ENCODE measurements at places on chromosomes 5 and 9.

GRCh38 chr9:84850830-84851392 lies 181.4 kb downstream of the NTRK2 start:
- DNase-seq = no peak

DNA sequence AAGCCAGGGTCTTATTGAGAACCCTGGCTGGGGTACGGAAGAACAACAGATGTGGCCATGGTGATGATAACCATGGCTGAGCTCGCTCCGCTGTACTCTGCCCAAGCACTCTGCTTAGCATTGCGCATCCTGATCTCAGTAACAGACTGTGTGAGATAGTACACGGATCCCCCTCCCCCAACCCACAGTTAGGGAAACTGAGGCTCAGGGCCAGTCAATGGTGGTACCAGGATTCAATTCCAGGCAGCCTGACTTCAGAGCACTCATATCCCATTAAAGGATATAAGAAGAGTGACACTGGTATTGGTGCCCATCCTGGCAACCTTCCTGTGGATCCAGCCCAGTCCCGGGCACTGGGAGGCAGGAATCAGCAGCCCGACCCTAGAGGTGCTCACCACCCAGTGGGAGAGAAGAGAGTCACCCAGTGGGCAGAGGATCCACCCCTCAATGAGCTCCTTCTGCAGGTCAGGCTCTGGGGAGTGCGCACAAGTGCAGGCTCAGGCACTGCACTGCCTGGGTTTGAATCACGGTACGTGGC lies 26.5 kb upstream of the KIF12 start:
- DNase-seq = no peak

GRCh38 chr5:37002176-37002751 lies 125.7 kb downstream of the NIPBL start:
- no peak for DNase-seq

- DNase-seq = no peak
These were observed 84.2 kb upstream of the PCSK1 start for GRCh38 chr5:96517295-96517694.

GRCh38 chr9:111474385-111474784 lies 9.8 kb downstream of the ECPAS start:
- no peak for DNase-seq

DNA sequence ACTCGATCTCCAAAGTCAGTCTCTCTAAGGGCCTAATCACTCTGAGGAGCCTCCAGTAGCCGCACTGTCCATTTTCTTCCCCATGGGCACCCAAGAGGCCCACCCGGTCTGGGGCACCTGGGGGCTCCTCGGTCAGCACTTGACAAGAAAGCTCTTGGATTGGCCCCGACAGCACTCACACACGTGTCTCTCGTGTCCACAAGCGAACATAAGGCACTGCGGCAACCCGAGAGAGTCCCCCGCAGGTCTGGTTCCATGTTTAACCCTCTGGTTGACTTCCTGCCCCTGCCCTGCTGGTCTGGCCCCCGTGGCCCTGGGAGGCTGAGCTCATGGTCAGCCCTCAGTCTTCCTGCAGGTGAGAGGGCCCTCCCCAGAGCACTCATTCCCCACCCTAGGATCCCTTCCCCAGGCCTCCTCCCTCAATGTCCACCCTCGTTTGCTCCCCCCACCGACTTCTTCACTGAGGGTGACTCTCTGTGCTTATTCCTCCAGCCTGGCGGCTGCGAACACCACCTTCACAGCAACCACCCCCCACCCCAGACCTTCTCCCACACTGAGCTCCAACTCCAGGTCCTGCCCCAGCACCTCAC lies 16.3 kb upstream of the LRRC14B start:
- DNase-seq = no peak

GRCh38 chr9:129554649-129555048 lies 66.3 kb downstream of the C9orf50 start:
- no peak for DNase-seq

- DNase-seq = no peak
These were observed 285.2 kb downstream of the CDH12 start for GRCh38 chr5:22567983-22568382.

DNA sequence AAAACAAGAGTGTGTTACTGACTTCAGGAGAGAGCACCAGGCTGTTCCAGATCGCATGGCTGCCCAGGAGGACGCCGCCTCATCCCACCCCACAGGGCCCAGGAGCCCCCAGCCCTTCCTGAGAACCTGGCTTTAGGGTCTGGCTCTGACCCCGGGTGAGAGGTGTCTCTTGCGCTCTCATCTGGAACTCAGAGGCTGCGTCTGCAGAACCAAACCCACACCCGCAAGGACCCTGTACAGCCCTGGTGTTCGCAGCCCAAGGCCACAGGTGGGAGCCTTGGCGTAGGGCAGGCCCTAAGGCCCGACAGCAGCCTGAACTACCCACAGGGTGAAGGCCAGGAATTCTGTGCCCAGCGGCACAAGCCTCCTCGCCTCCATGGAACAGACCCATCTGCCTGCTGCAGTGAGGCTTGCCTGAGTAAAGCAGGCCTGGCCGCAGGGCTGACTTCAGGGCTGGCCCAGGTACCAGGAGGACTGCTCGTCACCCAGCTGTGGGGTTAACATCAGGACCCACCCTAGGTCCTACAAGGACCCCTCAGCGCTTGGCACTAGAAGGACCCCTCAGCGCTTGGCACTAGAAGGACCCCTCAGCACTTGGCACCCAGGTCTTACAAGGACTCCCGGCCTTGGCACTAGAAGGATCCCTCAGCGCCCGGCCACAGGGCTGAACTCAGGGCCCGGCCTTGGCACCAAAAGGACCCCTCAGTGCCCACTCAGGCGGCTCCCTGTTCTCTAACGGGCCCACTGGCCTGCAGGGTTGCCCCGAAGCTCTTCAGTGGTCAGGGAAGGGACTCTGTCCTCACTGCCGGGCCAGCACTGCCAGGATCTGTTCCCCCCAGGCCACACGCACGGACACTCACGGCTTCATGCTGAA lies 48.2 kb downstream of the NKD2 start:
- DNase-seq = no peak

GRCh38 chr9:125293134-125293533 lies 31.5 kb downstream of the GAPVD1 start:
- no peak for DNase-seq

DNA sequence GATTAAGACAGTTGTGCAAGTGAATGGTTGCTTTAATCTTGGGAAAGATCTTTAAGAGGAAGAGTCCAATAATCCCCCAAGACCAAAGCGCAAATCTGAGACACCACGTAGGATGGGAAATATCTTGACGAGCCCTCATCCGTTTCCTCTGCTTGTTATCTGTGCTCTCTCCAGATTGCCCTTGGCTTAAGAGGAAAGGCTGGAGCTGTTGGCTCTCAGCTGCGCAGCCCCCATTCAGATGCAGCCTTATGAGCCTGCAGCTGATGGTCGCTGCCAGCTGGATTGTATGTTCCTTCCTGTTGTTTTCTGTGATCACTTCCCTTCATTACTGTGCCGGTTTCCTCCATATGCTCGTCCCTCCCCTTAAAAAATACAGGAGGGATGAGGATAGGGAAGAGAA lies 47.7 kb downstream of the PWWP2A start:
- no peak for DNase-seq

DNA sequence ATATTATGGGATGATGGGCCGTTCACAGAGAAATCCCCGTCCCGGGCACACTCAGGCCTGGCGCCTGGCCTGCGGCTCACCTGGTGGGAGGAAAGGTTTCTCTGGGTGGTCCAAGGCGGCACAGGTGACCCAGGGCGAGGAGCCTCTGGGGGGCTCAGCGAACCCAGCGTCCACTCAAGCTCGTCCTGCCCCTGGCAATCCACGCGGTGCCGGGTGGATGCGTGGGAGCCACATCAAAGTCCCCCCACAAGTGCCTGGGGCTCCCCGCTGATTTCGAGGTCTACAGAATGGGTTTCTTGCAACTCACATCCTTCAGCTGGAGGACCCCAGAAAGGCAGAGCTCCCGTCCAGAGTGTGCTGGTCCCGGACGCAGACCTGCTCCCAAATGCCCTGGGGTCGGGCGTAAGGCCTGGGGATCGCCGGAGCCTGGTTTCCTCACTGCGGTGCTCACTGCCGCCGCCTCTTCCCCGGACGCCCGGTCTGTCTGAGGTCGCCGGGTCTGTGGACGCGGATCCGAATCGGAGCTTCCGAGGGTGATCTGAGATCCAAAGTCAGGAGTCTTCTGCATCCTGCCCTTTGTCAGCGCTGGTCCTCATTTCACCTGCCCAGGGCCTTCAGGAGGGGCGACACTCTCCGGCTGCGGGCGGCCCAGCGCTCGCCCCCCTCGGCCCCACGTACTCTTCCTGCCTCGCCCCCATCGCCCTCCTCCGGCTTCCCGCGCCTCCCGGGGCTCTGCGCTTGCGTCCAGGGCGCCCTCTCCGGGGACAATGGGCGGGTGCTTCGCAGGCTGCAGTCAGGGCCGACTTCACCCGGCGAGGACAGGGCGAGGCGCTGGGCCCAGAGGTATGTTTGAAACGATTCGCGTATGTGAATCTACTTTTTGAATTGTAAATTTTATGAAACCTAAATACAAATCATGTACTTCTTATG lies 20.0 kb upstream of the RUFY1 start:
- DNase-seq = peak; percentile 32

GRCh38 chr9:131370638-131371037 lies 23.2 kb upstream of the PRRC2B start:
- DNase-seq = no peak

DNA sequence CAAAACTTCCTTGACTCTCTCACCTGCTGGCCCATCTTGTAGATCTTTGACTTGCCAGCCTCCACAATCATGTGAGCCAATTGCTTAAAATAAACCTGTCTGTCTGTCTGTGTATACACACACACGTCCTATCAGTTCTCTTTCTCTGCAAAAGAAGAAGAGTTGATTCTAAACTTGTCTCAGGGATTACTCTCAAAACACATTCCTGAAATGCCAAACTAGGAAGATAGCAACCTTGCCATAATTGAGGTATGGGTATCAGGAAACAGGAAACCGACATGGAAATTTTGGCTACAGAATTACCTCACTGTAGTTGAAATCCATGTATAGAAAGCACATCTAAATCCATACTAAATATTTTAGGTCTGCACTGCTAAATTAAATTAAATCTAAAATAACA lies 483.4 kb downstream of the PLK2 start:
- DNase-seq = no peak

DNA sequence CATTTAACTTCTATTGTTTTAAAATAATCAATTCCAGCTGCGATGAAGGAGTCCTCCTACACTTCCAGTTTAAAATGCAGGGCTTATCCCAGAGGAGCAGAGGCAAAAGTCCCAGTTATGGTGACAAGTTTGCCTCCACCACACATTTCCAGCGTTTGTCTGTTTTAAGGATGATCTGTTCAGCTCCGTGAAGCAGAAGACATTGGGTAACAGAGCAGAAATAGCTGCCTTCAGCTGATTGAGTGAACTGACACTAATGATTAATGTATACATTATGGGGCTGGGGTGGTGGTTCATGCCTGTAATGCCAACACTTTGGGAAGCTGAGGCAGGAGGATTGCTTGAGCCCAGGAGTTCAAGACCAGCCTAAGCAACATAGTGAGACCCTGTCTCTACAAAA lies 127.6 kb downstream of the HSD17B3 start:
- no peak for DNase-seq

DNA sequence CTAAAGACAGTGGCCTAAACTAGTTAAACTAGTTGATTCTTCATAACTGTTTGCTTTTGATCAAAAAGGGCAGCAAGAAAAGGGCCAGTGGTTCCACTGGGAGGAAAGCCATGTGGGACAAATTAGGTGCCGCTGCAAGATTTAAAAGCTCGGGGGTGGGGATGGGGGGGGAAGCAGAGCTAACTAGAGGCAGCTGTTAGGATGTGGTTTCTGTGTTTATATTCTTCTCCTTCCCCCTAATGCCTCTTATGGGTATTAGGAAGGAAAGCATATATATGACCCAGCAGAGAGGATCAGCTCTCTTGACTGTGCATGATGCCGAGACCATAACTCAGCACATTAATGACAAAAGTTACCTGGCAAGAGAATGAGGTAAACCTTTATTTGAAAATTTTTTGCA lies 65.7 kb downstream of the EFNA5 start:
- DNase-seq = no peak

DNA sequence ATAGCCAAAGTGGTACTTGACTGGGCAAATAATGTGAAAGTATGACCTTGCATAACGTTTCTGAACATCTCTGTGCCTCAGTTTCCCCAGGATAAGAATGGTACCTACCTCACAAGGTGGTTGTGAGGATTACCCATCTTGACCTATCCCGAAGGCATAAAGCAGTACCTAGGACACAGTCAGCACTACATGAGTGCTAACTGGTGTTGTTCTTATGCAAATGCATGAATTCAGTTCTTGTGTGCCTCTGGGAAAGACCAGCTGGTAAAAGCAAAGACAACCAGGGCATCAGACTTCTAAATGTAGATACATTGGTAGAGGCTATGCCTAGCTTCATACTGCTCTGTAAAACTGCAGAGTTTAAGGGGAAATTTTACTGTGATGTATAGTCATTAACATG lies 21.8 kb upstream of the TMEM252 start:
- no peak for DNase-seq

GRCh38 chr5:172442592-172442991 lies 11.7 kb downstream of the SH3PXD2B start:
- DNase-seq = no peak

DNA sequence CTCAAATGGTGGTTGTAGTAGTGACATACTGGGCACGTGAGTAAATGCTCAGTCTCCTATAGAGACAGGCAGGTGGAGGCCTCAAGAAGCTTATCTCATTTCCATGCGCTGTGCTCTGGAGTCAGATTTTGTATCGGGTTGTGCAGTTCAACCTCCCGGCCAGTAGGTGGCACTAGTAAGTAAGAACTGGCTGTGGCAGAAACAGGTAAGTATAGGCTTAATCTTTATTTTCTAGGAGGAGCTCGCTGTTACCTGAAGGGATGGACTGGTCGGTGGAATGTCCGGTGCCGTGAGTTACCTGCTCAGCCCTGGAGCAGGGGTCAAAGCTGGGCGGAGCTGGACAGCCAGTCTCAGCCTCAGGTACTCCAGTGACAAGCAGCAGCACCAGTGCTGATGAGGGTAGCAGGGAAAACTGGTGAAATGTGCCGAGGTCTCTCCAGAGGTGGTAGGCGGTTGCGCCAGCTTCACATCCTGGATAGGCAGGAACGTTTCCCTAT lies 880.1 kb upstream of the SEMA6A start:
- DNase-seq = no peak

DNA sequence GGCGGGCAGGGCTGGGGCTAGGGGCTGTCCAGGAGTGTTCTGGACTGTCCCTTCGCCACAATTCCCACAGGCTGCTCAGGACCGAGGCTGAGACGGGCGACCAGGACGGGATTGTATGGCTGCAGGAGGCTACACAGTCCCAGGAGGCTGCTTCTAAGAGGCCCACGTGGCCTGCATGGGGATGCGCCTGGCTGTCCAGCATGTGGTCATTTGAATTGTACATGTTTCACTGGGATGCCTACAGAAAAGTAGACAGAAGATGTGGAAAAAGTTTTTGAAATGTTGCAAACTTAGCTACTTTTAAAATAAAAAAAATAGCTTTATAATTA lies 32.6 kb upstream of the SPTLC1 start:
- DNase-seq = no peak

DNA sequence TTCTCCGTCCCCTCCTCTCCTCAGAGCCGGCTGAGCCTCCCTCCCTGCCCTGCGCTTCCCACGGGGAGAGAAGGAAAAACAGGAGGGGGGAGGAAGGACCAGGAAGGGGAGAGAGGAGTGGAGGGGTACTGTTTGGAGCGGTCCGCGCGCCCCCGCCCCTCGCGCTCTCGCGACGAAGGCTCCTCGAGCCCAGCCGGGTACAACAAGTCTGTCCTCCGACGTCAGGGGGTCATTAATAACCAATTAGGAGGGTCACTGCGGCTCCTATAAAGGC lies 480 bp upstream of the PRDM12 start:
- DNase-seq = no peak

Measured in activated effector memory CD4-positive, alpha-beta T cell treated with Interleukin-2 at 50 U/mL for 16 hours (primary cell).